AG04450 (cell line): ENCODE measurements at places on chromosomes 12 and 14.

- no peak for DNase-seq
Measured at GRCh38 chr12:121085069-121085468, 46.0 kb upstream of the OASL start.

- DNase-seq = no peak
Measured at GRCh38 chr12:94813314-94813713, 163.0 kb upstream of the TMCC3 start.

- no peak for DNase-seq
Measured at GRCh38 chr12:111182382-111182781, 186.5 kb downstream of the PHETA1 start.

DNA sequence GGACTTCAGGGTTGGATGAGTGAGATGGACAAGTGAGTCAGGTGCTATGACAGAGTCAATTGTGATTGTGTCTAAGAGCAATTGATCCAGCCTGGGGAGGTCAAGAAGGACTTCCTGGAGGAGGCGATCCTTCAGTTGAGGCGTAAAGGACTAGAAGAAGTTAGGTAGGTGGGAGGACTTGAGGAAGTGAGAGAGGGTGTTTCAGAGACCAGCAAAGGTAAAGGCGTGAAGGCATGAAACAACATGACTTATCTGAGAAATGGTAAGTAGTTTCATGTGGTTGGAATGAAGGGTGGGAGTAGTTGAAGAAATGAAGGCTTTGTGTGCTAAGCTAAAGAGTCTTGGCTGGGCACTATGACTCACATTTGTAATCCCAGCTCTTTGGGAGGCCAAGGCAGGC is 48.9 kb upstream of the PPP1CC start:
- no peak for DNase-seq

DNA sequence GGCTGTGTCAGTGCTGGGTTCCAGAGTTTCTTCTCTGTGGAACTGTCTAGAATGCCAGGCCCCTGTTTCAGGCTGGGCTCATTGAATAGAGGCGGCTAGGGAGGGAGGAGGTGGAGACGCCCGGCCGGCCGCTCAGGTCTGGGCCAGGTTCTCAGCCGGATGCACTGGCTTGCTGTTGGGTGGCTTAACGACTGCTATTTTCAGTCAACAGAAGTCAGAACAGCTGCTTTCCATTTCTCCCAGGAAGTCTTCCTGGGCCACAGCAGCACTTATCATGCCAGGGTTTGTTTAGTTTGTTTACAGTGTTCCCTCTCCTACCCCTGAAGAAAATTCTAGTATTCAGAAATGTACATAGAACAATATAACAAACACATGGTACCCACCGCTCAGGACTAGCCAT is 26.0 kb upstream of the VPS37B start:
- DNase-seq = no peak

GRCh38 chr12:131123817-131124216 is 170.1 kb downstream of the ADGRD1 start:
- no peak for DNase-seq

DNA sequence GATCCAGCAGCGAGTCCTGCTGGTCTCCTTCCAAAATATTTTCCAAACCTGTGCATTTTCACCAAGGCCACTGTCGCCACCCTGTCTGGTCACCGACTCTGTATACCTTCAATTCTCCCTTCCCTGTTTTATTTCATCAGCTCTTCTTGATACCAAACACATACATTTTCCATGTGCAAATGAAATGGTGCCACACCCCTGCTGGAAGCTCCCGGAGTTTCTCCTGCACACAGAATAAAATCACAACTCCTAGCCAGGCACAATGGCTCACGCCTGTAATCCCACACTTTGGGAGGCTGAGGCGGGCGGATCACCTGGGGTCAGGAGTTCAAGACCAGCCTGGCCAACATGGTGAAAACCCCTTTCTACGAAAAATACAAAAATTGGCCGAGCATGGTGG is 14.0 kb downstream of the VSIG10 start:
- no peak for DNase-seq

- no peak for DNase-seq
Measured at GRCh38 chr12:108479364-108480070, 35.6 kb upstream of the FICD start.

- peak; percentile 71 for DNase-seq
Measured at GRCh38 chr12:132610051-132610759, at the start of gene LRCOL1. TSS of gene LRCOL1 (minus strand) at chr12:132610582. CDS start at chr12:132606251, 4,331 bp downstream.

DNA sequence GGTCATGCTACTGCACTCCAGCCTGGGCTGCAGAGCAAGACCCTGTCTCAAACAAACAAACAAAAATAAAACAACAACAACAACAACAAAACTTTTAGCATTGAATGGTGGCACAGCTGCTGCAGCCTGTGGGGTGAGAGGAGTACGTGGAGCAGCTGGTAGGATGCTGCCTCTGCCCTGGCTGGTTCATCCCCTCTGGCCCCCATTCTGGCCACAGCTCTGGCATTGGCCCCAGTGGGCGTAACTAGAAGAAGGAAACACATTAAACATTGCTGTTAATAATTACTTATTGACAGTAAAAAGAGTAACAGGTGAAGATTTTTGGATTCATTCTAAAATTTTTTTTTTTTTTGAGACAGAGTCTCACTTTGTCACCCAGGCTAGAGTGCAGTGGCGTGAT is 28.8 kb upstream of the C2CD5 start:
- DNase-seq = no peak

DNA sequence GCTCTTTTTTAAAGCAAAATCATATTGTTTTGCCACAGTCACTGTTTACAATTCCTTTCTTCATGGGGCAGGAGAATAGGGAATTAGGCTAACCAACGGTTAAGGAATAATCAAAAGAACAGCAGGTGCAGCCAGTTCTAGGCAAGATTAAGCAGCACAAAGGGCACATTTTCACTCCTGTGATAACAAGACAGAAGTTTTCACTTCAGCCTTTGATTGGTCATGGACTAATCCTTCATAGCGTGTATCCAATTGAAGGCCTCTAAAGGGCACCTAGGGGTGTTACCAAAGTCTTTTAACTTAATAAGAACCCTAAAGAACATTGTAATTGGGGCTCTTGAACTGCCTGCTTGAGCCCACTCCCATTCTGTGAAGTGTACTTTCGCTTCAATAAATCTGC is 206.9 kb upstream of the AMIGO2 start:
- no peak for DNase-seq

DNA sequence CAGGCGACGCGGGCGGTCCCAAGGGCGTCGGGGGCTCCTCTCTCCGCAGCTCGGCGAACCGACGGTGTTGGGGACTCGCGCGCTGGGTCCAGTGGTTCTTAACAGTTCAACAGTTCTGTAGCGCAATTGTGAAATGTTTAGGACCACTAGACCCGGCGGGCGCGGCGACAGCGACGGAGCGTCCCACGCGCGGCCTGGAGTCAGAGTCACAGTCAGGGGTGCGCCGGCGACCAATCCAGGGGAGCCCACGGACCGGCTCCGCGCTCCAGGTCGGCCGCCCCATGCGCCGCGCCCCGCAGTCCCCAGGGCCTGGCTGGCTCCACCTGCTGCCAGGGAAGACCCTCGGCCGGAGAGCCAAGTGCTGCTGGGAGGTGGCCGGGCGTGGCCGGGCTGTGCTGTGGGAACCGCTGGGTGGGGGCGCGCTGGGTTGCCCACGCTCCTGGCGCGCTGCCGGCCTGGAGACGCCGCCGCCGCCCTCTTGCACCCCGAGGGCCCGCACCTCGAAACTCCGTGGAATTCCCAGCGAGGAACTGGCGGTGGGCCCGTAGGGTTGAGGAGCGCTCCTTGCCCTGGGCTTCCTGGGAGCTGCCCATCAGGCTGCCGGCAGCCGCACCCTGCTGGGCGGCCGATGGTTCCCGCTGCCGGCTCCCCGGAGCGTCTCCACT is 20.9 kb upstream of the KIF26A start:
- DNase-seq = no peak

DNA sequence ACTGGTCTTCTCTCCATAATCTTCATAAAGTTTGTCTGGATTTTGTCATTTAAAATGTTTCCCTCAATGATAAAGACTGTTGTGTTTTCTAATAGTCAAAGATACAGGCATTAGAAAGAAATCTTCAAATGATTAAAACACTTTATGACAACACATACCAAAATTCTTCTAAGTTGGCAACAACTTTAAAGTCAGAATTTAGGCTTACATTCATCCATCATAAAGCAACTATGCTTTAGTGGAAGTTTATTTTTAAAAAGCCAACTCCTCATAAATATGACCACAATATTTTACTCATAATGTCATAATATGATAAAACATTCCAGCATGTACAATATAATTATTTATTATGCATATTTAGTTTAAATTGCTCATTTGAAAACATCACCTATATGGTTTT is 17.2 kb upstream of the CCER1 start:
- no peak for DNase-seq

GRCh38 chr14:94054936-94055335 is 26.1 kb downstream of the DDX24 start:
- DNase-seq = no peak

DNA sequence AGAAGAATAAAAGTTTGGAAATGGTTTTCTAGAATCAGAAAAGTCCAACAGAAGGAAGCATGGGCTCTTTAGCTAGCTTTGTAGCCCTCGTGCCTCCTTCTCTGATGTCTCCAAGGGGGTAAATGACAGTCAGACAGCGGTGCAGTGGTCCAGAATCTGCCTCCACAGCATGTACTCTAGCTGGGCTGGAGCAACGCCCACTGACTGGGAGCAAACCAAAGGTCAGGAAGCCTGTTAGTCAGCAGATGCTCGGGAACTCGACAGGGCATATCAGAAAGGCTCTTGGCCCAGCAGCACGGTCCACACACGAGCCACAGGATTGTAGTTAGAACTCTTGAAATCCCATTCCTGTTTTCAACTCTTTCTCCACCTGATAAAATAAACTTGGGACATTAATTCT is 164.3 kb downstream of the GRIN2B start:
- DNase-seq = no peak

DNA sequence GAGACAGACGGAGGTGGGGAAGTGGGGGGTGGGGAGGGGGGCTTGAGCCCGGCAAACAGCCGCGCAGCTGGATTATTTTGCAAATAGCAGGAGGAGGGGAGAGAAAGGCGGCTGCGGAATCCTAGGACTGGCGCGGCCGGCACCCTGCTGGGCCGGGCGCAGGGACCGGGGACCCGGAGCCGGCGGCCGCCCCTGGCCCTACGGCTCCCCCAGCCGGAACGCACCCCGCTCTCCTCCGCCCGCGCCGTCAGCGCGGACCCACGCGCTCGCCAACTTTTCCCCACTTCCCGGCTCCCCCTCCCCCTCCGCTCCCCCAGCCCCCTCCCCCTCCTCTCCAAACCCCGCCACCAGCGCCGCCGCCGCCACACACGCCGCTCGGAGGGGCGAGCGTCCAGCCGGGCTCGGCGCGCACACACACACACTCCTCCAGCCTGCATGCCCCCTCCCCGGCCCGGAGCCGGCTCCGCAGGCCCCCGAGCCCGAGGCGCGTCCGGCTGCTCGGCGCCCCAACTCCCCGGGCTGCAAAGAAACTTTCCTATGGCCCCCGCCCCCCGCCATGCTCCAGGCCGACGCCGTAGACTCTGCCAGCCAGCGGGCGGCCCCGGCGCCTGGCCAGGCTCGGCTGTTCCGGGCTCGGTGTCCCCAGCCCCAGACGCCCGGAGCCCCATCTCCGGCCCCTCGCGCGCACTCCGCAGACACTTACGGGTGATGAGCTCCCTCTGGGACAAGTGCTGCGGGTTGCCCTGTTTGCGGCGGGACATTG is 1.4 kb downstream of the BCL11B start:
- DNase-seq = no peak

DNA sequence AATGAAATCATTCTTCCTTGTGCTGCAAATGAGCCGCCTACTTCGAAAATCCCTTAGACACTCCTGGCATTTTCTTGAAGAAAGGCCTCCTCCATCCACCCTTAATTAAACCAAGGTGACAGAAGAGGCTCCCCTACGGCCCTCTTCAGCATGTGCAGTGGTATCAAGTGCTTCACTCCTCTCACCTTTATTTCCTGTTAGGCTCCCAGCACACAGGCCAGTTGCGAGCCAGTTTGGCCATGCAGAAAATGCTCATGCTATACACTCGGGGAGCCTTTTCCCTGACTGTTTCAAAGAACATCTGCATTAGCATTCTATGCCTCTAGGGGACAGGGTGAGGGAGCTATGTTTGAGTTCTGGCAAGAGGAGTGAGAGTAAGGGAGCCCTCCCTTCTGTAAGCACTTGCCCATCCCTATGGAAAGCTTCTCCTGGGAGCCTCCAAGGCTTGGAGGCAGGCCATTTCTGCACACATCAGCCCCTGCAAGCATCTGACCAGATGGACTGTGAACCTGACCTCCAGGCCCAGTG is 291.5 kb downstream of the RPS29 start:
- no peak for DNase-seq

DNA sequence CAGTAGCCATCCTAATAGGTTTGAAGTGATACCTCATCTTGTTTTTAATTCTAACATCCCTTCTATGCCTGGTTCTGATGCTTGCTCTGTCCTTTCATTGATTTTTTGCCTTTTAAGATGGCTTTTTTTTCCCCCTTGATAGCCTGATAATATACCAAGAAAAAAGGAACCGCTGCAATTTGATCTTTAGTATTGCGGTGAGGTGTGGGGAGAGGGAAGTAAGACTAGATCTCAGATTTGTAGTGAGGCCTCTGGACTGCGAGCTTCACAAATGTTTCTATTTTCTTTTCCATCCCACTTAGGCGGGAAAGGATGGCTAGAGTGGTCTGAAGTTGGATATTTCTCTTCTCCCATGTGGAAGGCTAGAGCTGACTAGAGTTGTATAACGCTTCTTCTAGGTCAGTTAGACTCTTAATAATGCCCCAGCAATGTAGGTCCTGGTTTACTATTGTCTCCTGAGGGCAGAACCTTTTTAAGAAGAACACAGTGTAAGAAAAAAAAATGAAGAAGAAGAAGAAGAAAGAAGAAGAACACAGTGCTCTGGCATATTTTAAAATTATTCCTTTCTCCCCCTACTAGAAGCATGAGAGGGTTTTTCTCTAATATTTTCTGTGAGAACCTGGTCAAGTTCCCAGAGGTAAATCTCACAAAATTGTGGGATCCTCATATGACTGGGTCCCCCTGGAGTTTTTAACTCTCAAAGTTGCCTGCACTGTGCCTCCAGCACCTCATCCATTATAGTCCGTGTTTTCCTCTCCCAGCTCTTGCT is 11.9 kb upstream of the KLRB1 start:
- DNase-seq = no peak

GRCh38 chr12:109462868-109463692 is 14.0 kb downstream of the KCTD10 start:
- peak; percentile 98 for DNase-seq

GRCh38 chr12:4435537-4435936 is 10.1 kb downstream of the FGF6 start:
- no peak for DNase-seq

- no peak for DNase-seq
Measured at GRCh38 chr12:25323581-25323982, 72.9 kb upstream of the KRAS start.
